ENCODE measurements at places on chromosomes 2 and 18.

- no peak for DNase-seq
Observed at GRCh38 chr18:55380589-55380988, 207.4 kb downstream of the TCF4 start.

DNA sequence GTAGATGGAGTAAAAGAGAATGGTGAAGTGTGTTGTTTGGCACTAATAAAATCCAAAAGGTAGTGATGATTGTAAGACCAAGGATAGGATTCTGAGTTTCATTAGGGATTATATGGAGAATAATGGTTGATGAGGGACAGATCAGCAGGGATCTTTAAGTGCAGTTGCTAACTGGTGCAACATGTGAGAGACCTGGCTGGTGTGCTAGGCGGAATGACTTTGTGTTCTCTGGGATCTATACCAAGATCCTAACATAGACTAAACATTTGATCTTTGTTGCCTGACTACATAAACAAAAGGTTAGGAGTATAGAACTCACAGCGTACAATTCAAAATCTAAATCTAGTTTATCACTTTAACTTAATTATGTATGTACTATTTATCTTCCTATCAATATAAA lies 135.4 kb downstream of the PTRHD1 start:
- no peak for DNase-seq

- no peak for DNase-seq
Observed at GRCh38 chr18:79868811-79869541, 71.2 kb downstream of the KCNG2 start.

GRCh38 chr18:4836141-4836540 lies 360.9 kb downstream of the AKAIN1 start:
- no peak for DNase-seq

DNA sequence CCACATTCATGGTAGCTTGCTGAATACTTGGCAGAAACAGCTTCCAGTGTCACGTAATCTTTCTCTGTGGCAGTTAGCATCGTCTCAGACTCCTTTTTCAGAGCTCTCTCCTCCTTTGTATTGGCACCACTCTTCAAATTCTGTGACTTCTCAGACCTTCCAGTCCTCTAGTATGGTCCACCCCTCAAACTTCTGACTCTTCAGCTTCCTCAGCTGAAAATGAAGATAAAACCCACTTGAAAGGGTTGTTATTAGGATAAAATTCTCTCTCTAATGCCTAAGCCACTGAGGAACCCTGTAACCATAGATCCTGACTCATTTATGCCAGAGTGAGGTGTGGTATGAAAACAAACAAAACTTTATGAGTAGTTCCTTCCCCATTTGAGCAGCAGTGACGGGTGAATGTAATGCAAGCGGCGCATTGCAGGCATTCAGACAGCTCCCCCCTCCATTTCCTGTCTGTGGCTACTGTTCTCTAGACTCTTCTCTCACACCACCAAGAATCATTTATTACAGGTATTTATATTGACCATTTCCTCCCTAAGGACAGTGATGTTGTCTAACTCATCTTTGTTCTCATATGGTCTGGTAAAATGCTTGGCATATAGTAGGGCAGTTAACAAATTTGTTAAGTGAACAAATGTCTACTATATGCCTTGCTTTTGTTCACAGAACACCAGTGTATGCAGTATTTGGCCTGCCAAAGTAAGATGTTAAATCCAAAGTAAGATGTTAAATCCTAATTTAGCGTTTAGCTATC lies 35.3 kb downstream of the GALNT1 start:
- peak; percentile 31 for DNase-seq

- DNase-seq, result no peak
Observed at GRCh38 chr2:165328272-165328671, 89.1 kb downstream of the SCN2A start.

DNA sequence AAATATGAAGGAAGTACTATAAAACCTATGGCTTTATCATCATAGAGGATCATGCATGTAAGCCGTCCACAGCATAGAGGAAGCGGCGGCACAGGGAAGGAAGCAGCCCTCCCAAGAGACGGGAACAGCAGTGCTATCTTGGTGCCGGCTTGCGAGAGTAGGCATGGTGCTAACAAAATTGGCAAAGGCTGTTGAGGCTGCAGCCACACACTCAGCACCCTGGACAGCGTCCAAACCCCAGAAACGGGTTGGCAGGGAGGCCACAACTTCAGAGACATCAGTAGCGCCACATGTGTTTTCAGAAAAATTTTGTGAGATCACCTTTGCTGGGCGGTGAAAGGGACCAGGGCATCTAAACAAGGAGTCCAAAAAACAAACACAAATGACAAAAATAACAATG lies 37.7 kb downstream of the NETO1 start:
- DNase-seq, result no peak

- no peak for DNase-seq
Observed at GRCh38 chr2:6074089-6074643, 382.0 kb downstream of the SOX11 start.

- DNase-seq, result no peak
Observed at GRCh38 chr2:23547725-23548124, 162.7 kb downstream of the KLHL29 start.

- no peak for DNase-seq
Observed at GRCh38 chr2:50343150-50343830, 688.6 kb downstream of the NRXN1 start.

- DNase-seq, result no peak
Observed at GRCh38 chr2:122514451-122514996, 759.1 kb downstream of the TSN start.

GRCh38 chr2:165794536-165794928 lies 485 bp upstream of the GALNT3 start:
- DNase-seq, result no peak

DNA sequence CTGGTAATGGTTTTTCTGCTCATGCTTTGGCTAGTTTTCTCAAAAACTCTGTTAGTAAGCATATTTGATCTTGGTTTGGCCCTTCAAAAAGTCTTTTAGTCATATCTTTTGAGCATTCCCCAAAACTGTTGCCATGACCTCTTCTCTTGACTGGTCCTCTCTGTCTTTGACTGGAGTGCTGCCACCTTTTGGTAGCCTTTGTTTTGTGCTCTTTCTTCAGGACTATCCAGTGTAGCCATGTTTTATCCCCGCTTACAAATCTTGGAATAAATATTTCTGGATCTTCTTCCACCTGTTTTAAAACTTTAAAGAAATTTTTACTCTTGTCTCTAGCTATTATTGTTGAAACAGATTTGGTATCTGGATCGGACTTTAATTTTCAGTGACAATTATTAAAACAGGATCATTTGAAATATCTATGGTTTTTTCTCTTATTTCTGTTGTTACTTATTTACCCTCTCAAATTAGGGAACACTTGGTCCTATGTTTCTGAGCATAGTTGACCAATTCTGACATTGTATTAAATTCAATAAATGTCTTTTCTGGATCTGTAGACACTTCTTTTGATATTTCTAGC lies 965 bp upstream of the ELOA2 start:
- DNase-seq, result no peak

GRCh38 chr18:25360301-25360899 lies 8.4 kb upstream of the ZNF521 start:
- no peak for DNase-seq

- DNase-seq, result no peak
Observed at GRCh38 chr2:85481818-85482777, 56.9 kb upstream of the MAT2A start.

GRCh38 chr2:225270861-225271260 lies 128.6 kb upstream of the NYAP2 start:
- no peak for DNase-seq

- no peak for DNase-seq
Observed at GRCh38 chr2:21372654-21373053, 248.9 kb downstream of the TDRD15 start.

GRCh38 chr18:59067873-59068272 lies 71.8 kb upstream of the SEC11C start:
- no peak for DNase-seq

- DNase-seq, result no peak
Observed at GRCh38 chr18:64202863-64203262, 54.0 kb upstream of the LINC00305 start.

- DNase-seq, result no peak
Observed at GRCh38 chr2:203688798-203689197, 17.6 kb upstream of the CD28 start.

GRCh38 chr18:51340332-51340731 lies 142.9 kb upstream of the MEX3C start:
- no peak for DNase-seq

- no peak for DNase-seq
Observed at GRCh38 chr2:134466141-134466540, 212.3 kb downstream of the MGAT5 start.
